ENCODE measurements at places on chromosomes 2 and 18.

DNA sequence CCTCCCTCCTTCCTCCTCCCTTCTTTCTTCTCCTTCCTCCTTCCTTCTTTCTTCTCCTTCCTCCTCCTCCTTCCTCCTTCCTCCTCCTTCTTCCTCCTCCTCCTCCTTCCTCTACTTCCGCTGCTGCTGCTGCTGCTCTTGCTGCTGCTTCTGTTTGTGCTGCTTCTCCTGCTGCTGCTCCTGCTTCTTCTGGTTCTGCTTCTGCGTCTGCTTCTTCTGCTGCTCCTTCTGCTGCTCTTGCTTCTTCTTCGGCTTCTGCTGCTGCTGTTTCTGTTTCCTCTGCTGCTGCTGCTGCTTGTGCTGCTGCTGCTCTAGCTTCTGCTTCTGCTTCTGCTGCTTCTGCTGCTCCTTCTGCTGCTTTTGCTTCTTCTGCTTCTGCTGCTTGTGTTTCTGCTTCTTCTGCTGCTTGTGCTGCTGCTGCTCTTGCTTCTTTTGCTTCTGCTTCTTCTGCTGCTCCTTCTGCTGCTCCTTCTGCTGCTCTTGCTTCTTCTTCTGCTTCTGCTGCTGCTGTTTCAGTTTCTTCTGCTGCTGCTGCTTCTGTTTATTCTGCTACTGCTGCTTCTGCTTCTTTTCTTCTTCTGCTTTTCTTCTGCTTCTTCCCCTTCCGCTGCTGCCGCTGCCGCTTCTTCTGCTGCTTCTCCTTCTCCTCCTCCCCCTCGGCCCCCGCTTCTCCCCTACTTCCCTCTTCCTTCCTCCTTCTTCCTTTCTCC is 8.6 kb downstream of the SNRNP27 start:
- DNase-seq: no peak

DNA sequence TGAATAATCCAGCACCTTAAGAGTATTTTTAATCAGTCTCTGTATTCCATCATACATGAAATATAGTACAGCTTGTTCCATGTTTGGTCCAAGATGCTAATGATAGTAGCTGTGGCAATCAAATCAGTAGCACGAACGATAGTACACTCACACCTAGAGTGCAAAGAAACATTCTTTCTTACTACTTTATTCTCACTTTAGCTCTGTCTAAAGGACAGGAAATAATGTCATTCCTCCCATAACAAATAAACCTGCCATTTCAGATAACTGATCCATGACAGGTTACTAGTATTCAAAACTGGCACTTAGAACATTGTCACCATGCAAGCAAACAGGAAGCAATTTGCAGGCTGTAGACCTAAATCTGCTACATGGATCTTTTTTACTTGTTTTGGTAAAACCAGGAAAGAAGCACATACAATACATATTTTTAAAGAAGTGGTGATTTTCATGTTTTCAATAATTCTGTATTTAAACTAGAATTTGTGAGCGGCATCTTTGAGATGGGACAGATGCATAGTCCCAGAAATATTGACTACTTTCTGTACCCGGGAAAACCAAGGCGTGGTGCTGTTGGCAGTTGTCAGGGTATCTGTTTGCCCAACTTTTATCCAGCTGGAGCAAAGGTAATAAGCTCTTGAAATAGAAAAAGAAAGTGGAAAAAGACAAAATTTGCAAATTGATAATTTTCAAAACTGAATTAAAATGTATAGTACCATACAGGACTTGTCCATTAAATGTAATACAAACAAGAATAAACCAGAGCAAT is 49.5 kb downstream of the IKZF2 start:
- no peak for DNase-seq

GRCh38 chr2:71500426-71501079 is 47.2 kb downstream of the DYSF start:
- DNase-seq: no peak

DNA sequence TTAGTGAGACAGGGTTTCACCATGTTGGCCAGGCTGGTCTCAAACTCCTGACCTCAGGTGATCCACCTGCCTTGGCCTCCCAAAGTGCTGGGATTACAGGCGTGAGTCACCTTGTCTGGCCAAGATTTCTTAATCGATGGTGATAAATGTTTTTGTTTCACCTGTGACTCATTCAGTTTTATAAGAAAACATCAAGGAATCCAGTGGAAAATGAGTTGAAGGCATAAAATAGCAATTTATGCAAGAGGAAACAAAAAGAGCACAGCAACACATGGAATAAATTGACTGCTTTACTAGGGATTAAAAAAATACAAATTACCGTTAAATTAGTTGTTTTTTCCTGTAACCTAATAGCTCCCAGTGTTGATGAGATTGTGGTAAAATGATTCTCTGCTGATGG is 80.2 kb downstream of the CDK15 start:
- no peak for DNase-seq

DNA sequence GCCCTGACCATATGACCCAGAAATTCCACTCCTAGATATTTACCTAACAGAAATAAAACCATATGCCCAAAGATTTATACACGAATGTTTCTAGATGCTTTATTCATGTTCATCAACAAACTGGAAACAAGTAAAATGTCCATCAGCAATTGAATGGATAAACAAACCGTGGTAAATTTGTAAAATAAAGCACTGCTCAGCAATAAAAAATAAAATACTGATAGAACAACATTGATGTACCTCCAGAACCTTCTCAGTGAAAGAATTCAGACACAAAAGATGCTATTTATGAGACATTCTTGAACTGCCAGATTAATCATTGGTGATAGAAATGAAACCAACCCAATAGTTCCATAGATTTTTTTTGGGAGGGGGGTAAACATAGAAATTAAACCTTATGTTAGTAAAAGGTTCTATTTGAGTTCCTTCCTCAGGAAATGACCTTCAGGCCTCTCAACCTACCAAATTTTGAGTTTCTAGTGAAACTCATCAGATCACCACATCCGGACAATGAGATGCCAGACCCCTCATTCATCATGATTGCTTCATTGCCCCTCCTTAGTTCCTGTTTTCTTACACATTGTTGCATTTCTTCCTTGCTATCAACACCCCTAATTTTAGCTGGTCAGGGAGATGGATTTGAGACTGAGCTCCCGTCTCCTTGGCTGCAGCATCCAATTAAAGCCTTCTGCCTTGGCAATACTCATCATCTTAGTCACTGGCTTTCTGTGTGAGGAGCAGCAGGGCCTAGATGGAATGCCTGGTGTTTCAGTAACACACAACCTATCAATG is 203.5 kb downstream of the LPIN1 start:
- no peak for DNase-seq
